ENCODE measurements at places on chromosomes 7 and 10. TPM values are rescaled to one million over a fixed set of nuclear protein-coding genes. Genes with fewer than 3 reads are reported as not detected.

Gene RELN
- 0.89 TPM for total RNA-seq

Gene ZNF117
- total RNA-seq: 15.6 TPM

Gene SFRP4
- 0.29 TPM for total RNA-seq

Gene ANXA8
- not detected for total RNA-seq

Gene PGAM2
- total RNA-seq: not detected

Gene IL2RA
- total RNA-seq: not detected

Gene IFIT1
- 12.1 TPM for total RNA-seq

Gene DRGX
- not detected for total RNA-seq

Gene PHKG1
- 39.3 TPM for total RNA-seq

Gene TMEM236
- 1.1 TPM for total RNA-seq

Gene GHRHR
- not detected for total RNA-seq

Gene CNTNAP2
- total RNA-seq: 4.1 TPM

Gene ANKRD30A
- total RNA-seq: 0.18 TPM

Gene TMEM139
- 2.9 TPM for total RNA-seq

Gene ATOH7
- total RNA-seq: not detected

Gene EN2
- total RNA-seq: not detected

Gene CYP2C18
- 23.9 TPM for total RNA-seq

Gene GALNT17
- total RNA-seq: 0.89 TPM

Gene SLC26A3
- 52.4 TPM for total RNA-seq

Gene TRIM50
- total RNA-seq: 10.8 TPM

Gene EDRF1
- 18.4 TPM for total RNA-seq

Gene C10orf105
- total RNA-seq: not detected

Gene DNAJC12
- not detected for total RNA-seq

Gene MRLN
- not detected for total RNA-seq

Gene POM121L12
- total RNA-seq: not detected

Gene FGFBP3
- total RNA-seq: 2.0 TPM

Gene BTRC
- 4.5 TPM for total RNA-seq

Gene PPP1R17
- total RNA-seq: not detected

Gene EMX2
- not detected for total RNA-seq

Gene SLC39A12
- total RNA-seq: not detected

Gene SHH
- total RNA-seq: 0.58 TPM

Gene SKIDA1
- under 0.01 TPM for total RNA-seq

Gene MARVELD1
- 8.8 TPM for total RNA-seq

Gene PAPSS2
- total RNA-seq: 12.2 TPM

Gene KLF14
- 0.37 TPM for total RNA-seq

Gene VPS41
- total RNA-seq: 41.1 TPM

Gene BTBD16
- total RNA-seq: not detected

Gene SPDYE8
- not detected for total RNA-seq

Gene MSANTD7
- total RNA-seq: 11.6 TPM

Gene CAV1
- total RNA-seq: 719 TPM

Gene PNLIPRP2
- total RNA-seq: not detected

Gene TLX1
- not detected for total RNA-seq

Gene TSPAN14
- total RNA-seq: 24.4 TPM

All from stomach (tissue), 19 donors.